B cell (primary cell): ENCODE measurements at places on chromosomes 6 and 20. TPM values are rescaled to one million over a fixed set of nuclear protein-coding genes. Genes with fewer than 3 reads are reported as not detected.

GRCh38 chr20:34626992-34627391 is 49.9 kb downstream of the PIGU start:
- DNase-seq: no peak
- H3K27ac ChIP-seq: no peak overlapping the region
- H3K27me3 ChIP-seq: no peaks in the 10 kb centered on the region
- no peak overlapping the region for H3K4me3 ChIP-seq

- H3K27ac ChIP-seq: no peak overlapping the region
- H3K4me1 ChIP-seq: peaks cover under 1% of the 10 kb centered on the region
- peaks cover 15% of the 10 kb centered on the region for H3K36me3 ChIP-seq
- DNase-seq: no peak
Observed at GRCh38 chr20:530321-530720, 13.3 kb downstream of the CSNK2A1 start.

DNA sequence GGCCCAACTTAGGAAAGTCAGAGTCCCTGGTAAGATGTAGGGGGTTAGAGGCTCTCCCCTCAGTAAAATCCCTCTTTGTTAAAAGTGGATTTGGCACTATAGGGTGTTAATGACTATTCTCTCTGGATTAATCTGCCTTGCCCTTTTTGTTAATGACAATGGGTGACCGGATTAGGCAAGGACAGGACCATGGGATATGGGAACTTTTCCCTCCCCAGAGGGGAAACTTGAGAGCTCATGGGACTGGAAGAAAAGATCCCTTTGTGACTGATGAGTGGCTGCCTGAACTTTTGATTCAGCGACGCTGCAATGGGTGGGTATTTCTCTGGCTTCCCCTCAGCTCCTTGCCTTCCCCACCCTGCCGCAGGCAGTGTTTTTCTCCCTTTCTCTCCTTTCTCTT is 12.2 kb upstream of the TAAR9 start:
- no peak for DNase-seq
- H3K27me3 ChIP-seq: no peaks in the 10 kb centered on the region
- no peak overlapping the region for H3K27ac ChIP-seq

PGC gene
- not detected in 2 replicates for total RNA-seq

TBP gene
- 24.7 and 29.5 TPM in 2 replicates for total RNA-seq

SLC22A1 gene
- total RNA-seq: 1.5 and 1.7 TPM in 2 replicates
